ENCODE measurements at places on chromosomes 2 and 18.

GRCh38 chr2:189709501-189710221, 35.2 kb downstream of the ANKAR start:
- DNase-seq, result no peak

DNA sequence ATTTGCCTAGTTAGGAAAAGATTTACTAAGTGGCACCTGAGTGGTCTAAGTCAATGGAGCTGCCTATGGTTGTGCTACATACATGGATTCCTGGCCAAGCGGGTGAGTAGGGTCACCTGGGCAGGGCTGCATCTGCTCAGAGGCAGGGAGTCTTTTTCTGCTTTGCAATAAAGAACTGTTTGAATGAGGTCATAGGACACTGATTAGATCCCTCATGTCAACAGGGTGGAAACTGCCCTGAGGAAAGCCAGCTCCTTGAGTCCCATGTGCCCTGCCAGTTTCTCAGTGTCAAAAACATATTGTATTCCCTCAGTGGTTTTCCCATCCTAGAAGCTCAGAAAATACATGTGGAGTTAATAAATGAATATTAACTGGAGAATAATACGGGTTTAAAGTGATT, 4.6 kb downstream of the LAMA3 start:
- DNase-seq, result no peak

- DNase-seq, result no peak
These were observed 497.2 kb downstream of the THSD7B start for GRCh38 chr2:137262594-137262993.

GRCh38 chr2:215750763-215751162, 262.6 kb downstream of the MREG start:
- no peak for DNase-seq

GRCh38 chr2:128775914-128776285, 457.2 kb upstream of the HS6ST1 start:
- no peak for DNase-seq

DNA sequence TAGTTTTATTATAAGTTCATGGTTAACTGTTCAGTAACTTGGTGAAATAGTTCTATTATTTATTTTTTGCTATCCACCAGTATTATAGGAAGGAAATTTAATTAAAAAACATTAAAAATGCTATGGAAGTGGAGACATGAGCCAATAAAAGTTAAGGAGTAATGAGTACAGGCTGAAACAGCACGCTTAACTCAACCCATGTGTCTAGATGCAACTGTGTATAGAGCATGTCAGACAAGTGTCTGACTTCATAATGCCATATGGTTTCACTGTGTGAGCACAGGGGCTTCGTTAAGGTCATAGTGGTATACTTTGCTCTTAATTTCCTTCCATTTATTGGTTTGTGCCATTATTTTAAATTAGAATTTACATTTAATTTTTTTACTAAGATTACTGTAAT, 566.8 kb upstream of the NRP2 start:
- DNase-seq, result no peak

- DNase-seq, result no peak
These were observed 67.4 kb downstream of the ADNP2 start for GRCh38 chr18:80176334-80177073.

- no peak for DNase-seq
These were observed 29.4 kb downstream of the AOX1 start for GRCh38 chr2:200615247-200615646.

- DNase-seq, result no peak
These were observed 1.8 kb upstream of the HDAC4 start for GRCh38 chr2:239402666-239403065.

GRCh38 chr2:46162329-46163097, 134.7 kb upstream of the EPAS1 start:
- DNase-seq, result no peak

DNA sequence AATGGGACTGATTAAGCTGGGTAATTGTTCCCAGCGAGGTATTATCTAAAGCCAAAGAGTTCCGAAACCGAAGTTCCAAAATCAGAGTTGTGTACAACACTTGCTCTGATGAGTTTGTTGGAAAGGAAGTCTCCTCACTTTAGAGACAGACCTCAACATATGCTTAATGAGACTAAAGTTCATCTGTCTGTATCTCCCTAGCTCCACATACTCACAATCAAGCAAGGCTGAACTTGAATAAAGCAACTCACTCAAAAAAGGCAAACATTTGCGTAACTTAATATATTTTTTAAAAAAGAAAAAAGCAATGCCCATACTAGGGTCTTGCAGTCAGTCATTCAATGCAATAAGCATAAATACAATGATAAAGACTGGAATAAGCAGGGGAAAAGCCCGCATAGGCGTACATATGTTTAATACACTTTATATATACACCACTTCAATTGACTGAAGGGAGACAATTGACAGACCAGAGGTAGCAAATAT, 60.0 kb downstream of the IRS1 start:
- no peak for DNase-seq

DNA sequence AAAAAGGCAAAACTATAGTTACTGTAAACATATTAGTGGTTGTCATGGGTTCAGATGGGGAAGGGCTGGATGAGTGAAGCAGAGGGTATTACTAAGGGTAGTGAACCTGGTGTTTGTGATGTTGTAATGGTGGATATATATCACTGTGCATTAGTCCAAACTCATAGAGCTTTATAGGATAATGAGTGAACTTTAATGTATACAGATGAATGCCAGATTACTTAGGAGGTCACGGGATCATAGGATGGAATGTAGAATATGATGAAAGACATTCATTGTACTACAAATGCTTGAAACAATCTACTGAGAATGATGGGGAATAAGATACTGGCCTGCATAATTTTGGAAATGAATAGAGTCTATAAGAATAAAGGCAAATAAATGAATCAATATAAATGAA, 226.7 kb upstream of the ZNF804A start:
- DNase-seq, result no peak

DNA sequence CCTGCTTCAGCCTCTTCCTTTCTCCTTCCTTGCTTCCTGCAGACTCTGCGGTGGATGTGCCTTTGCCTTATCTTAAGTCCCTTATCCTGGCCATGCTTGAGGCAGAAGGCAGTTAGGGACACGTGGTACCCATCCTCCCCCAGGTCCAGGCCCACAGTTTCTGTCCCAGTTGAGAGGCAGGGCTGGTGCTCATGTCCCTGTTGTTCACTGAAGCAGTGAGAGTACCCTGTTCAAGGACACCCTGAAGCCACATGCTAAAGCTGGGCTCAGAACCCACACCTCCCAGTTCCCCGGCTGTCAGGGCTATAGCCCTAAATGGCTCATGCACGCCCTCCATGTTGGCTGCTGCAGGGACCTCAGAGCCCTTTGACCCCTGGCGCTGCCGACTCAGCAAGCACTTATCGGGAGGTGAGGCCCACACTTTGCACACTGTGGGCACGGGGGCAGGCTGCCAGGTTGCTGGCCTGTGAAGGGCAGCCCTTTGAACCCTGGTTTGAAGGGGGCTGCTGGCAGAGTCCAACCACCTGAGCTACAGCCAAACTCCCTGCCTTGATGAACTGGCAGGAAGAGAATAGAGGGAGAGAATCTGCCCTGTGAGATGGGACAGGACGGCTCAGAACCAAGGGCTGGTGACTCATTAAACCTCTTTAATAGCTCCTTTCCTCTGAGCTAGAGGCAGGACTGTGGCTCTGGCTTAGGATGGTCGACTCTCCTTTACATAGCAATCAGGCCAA, 6.3 kb downstream of the KHK start:
- DNase-seq, result no peak

DNA sequence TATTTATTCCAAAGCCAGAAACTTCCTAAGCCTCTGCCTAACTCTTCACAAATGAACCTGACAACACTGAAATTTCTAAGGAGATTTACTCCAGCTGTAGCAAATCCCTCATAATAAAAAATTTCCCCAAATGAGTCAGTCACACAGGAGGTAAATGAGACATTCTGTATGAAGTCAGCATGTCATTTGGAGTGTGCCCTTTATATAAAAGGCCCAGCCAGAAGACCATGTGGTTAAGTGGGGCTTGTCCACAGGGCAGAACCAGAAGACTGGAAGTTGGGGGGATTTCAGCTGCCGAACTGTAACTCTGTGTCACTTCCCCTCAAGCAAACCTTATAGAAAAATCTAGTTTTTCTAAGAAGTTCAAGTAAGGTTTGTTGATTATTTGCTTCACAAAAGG, 30.2 kb downstream of the NRP2 start:
- DNase-seq, result no peak

- peak; percentile 23 for DNase-seq
These were observed 283.1 kb upstream of the TRIB2 start for GRCh38 chr2:12433626-12433990.

GRCh38 chr2:131801210-131801744, 273.6 kb downstream of the CCDC74A start:
- no peak for DNase-seq
